ENCODE measurements at places on chromosomes 6 and 20. TPM values are rescaled to one million over a fixed set of nuclear protein-coding genes. Genes with fewer than 3 reads are reported as not detected.

GRCh38 chr20:51097351-51098120 lies 74.6 kb upstream of the KCNG1 start:
- DNase-seq, result no peak

GRCh38 chr6:44078827-44079671 lies 48.2 kb downstream of the MRPL14 start:
- DNase-seq, result no peak

DNA sequence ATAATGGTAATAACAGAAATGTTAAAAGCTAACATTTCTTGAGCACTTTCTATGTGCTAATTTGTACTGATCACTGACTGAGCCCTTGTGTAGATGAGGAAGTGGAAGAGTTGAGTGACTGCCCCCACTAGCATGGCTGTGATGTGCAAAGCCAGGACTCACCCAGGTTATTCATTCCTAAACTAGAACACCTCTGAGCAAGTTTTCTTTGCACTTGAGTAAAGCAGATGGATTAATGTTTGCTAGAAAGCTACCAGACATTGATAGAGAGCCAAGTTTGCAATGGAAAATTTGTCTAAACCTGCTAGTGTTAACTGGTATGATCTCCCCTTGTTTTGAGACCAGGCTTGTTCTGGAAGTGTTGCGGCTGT lies 467.4 kb upstream of the PLCB4 start:
- no peak for DNase-seq

DNA sequence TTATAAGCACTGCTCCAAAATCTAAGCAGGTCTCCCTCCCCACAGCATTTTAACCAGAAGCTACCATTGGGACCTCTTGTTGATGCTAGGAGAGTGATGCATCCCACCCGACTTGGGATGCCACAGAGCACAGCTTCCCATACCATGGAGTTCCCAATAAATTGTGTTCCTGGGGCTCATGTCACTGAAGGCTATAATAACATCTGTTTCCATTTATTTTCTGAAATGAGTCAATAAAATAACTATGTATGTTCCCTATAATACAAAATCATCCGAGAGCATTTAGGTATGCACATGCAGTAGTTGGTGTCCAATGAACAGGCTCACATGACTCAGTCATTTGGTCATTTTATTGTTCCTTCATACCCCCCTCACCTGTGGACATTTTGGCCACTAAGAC lies 204.2 kb downstream of the TBC1D7 start:
- DNase-seq, result no peak

DNA sequence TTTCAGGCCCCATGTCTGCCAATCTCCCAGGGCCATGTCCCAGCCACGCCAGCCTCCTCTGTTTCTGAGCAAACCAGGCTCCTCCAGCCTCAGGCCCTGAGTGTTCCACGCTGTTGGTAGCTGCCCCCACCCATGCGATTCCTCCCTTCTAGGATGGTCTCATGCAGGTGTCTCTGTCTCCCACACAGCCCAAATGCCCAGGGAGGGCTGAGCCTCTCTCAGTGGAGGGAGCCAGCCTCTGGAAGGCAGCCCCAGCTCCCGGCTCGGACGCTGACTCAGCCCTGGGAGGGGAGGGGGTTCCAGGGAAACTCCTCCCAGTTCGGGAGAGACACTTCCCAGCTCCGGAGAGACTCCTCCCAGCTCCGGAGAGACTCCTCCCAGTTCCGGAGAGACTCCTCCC lies 122.9 kb upstream of the AFDN start:
- no peak for DNase-seq

- no peak for DNase-seq
These were observed 8.5 kb downstream of the CD164 start for GRCh38 chr6:109373762-109374161.

GRCh38 chr6:127328043-127328609 lies 15.3 kb downstream of the ECHDC1 start:
- DNase-seq, result no peak

- DNase-seq, result peak; percentile 64
These were observed at the start of the genes TBC1D22B and TMEM217 for GRCh38 chr6:37257634-37258404. TSS of gene TBC1D22B (plus strand) at chr6:37257772. CDS start at chr6:37257918, 146 bp downstream. TSS of gene TMEM217 (minus strand) at chr6:37258144. CDS start at chr6:37219030, 39,114 bp downstream.

GRCh38 chr20:32248043-32248442 lies 29.4 kb upstream of the KIF3B start:
- no peak for DNase-seq

GRCh38 chr6:136226027-136226673 lies 24.0 kb downstream of the MTFR2 start:
- DNase-seq, result no peak

- no peak for DNase-seq
These were observed 538.2 kb upstream of the EYS start for GRCh38 chr6:66245231-66245630.

- DNase-seq, result no peak
These were observed 584.1 kb upstream of the FLRT3 start for GRCh38 chr20:14921513-14921912.

DNA sequence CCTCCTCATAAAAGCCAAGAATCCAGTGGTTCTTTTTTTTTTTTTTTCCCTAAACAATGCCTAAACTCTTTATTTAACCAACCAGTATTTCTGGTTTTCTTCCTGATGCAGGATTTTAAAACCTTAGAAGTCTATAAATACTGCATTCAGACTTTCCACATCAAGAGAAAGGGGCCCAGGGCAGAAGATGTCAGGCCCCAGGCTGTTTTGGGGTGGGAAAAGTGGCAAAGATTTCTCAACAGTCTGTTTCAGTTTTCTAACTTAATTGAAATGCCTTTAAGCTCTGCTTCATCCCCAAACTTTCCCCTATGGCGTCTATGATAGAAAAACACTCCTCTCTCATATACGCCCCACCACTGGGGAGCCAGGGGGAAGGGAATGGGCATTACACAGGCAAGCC lies 33.1 kb downstream of the QRSL1 start:
- DNase-seq, result no peak

DNA sequence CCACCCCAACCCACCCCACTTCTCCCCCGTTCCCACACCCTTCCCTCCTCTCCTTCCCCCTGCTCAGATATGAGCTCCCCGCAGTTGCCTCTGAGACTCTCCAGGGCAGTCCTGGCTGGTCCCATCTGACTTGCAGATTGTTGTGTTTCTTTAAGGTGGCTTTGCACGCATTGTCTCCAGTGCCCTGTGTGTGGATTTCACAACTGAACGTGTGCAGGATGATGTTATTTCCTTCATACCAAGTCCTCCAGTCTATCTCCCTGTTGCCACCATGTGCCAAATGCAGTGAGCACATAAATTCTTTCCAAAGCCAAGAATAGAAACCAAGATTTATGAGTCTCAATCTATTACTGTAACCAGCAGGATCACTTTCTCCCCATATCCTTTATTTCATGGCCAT lies 79.1 kb downstream of the TMEM242 start:
- DNase-seq, result peak; percentile 81

- DNase-seq, result no peak
These were observed 23.4 kb upstream of the PLN start for GRCh38 chr6:118524686-118525085.

DNA sequence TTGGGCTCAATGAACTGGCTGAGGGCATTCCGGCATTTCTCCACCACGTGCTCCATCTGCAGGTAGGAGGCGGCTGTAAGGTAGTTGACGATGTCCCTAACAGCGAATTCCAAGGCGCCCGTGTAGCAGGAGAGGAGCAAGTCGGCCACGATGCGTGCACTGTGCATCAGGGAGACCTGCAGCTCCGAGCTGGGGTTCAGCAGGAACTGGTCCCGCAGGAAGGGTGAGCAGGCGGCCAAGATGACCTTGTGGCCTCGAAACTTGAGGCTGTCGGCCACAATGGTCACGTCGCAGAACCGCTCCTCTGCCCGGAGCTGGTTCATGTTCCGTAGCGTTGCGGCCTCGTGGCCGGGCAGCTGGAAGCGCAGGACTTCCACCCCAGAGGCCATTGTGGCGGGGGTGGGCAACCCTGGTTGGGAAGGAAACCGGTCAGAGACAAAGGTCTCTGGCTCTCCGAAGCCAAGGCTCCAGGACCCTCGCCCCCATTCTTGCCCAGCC lies 920 bp downstream of the ZBTB12 start:
- no peak for DNase-seq

GRCh38 chr6:111982681-111983080 lies 71.2 kb upstream of the CCN6 start:
- no peak for DNase-seq

DNA sequence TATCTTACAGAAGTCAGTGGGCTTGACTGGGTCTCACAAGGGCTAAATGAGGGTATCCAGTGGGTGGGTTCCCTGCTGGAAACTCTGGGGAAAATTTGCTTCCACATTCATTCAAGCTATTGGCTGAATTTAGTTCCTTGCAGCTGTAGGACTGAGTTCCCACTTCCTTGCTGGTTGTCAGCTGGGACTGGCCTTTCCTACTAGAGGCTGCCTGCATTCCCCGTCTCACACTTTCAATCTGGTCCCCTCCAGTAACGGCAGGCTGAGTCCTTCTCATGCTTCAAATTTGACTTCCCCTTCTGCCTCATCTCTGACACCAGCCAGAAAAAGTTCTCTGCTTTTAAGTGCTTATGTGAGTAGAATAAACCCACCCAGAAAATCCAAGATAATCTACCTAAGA lies 4.4 kb downstream of the CSNK2A1 start:
- no peak for DNase-seq

DNA sequence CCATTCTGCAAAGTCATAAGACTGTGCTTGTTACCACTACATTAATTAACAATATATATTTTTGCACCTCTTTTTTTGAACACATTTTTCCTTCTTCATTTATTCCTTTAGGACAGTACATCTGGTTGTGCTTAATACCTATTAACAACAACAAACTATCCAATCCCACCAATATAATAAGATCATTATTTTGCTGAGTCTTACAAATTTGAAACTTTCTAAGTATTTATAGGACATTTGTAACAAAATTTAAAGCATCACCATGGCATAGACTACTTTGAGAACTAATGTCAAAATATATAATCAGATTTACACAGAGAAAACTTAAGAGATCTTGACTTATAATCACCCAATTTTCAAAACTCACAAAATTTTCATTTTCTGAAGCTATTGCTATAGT lies 47.9 kb downstream of the FILIP1 start:
- no peak for DNase-seq

- DNase-seq, result no peak
These were observed 5.9 kb downstream of the TBX18 start for GRCh38 chr6:84758486-84758885.

DNA sequence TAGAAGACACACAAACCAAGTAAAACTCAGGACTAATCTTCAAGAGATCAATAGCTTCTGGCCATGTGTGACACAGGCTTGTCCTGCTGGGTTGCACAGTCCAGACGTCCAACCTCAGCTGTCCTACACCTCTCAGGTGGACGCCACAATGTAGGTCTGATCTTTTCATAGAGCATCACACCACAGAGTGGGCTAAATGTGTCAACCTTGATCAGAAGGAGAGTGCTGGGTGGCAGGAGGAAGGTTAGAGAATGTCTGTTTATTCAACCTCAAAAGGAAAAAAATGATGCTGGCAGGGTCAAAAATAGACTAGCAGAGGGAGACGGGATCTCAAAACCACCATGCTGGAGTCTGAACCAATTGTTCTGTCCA lies 41.7 kb downstream of the GFOD1 start:
- no peak for DNase-seq

- no peak for DNase-seq
These were observed 711.1 kb downstream of the EPHA7 start for GRCh38 chr6:92708270-92708669.

DNA sequence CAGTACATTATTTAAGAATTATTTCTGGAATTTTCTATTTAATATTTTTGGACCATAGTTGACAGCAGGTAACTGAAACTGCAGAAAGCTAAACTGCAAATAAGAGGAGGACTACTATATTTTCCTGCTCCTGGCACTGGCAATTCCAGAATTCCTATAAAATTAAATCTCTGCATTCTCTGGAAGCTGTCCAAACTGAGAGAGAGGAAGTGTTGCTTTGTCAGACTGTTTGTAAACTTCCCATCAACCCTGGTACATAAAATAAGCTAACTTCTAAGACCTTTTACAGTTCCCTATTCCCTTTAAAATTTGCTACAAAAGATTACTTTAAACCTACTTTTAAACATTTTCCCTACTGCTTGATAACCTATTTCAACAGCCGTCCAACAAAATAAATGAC lies 196.1 kb upstream of the RUNX2 start:
- no peak for DNase-seq

- DNase-seq, result no peak
These were observed 3.7 kb downstream of the TAF4 start for GRCh38 chr20:62061851-62062423.

GRCh38 chr6:82143041-82143481 lies 104.5 kb downstream of the IBTK start:
- peak; percentile 75 for DNase-seq

DNA sequence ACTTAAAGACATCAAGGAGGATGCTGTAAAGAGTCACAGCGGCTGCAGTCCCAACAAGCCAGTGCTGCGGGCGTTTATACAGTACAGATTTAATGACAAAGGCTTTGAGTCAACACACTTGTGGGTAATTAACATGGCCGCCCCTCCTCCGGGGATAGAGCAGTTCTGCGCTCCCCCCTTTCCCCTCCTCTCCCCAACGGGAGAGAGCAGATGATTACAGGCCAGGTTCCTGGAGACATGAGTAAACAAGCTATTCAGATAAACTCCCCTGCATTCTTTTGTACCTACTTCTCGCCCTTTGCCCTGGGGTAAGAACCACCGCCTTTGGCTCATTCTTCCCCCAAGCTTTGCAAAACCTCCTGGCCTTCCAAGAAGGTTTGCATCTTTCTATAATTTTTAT lies 23.6 kb upstream of the FABP7 start:
- DNase-seq, result no peak

DNA sequence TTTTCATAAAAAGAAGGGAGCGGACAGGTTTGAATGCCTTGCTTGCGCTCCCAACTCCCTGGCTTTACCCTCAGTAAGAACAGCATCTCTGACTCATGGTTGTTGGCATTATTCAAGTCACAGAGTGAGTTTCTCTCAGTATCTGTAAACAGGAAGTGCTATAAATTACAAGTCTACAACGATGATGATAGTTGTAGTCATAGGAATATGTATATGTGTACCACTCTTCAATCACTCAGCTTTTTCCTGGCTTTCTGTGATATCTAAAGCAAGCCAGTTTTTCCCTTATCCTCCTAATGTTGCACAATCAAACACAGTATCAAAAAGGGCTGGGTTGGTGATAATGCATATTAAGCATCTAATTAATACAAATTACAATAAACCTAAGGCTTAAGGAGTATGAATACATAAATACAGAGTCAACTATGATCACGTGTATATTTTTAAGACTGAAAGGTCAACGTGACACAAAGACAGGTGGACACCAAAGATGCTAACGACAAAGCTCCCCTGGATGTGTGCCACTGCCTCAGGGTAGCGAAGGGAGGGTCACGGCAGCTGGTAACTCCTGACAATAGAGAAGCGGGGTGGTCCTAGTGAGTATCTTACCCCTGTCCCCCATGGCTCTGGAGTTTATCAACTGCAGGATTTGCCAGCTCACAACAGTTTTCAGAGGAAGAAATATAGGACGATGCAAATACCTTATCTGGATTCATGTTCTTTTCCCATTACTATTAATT lies 202.8 kb downstream of the BTBD9 start:
- no peak for DNase-seq

SCUBE3 gene
- 12.3 TPM for polyA plus RNA-seq

APOM gene
- polyA plus RNA-seq, result 4.8 TPM

PTCRA gene
- polyA plus RNA-seq, result not detected

FAM83C gene
- not detected for polyA plus RNA-seq

PTK6 gene
- 0.07 TPM for polyA plus RNA-seq

SRMS gene
- polyA plus RNA-seq, result not detected

CRISP3 gene
- not detected for polyA plus RNA-seq

ENPP5 gene
- not detected for polyA plus RNA-seq

CDSN gene
- not detected for polyA plus RNA-seq

CPNE5 gene
- polyA plus RNA-seq, result 0.10 TPM

HSPA1B gene
- 42.8 TPM for polyA plus RNA-seq

OARD1 gene
- polyA plus RNA-seq, result 6.7 TPM

THEMIS gene
- not detected for polyA plus RNA-seq

C6orf47 gene
- polyA plus RNA-seq, result 13.0 TPM

HCK gene
- 0.05 TPM for polyA plus RNA-seq

C20orf202 gene
- not detected for polyA plus RNA-seq

RAET1L gene
- polyA plus RNA-seq, result not detected
